H1 (cell line): ENCODE measurements at places on chromosomes 1 and 21. TPM values are rescaled to one million over a fixed set of nuclear protein-coding genes. Genes with fewer than 3 reads are reported as not detected.

The RGS8 gene
- total RNA-seq: 0.13 and 0.29 TPM in 2 replicates

The CELA3A gene
- total RNA-seq: not detected in 2 replicates

The TNNT2 gene
- 21.0 and 22.6 TPM in 2 replicates for total RNA-seq

DNA sequence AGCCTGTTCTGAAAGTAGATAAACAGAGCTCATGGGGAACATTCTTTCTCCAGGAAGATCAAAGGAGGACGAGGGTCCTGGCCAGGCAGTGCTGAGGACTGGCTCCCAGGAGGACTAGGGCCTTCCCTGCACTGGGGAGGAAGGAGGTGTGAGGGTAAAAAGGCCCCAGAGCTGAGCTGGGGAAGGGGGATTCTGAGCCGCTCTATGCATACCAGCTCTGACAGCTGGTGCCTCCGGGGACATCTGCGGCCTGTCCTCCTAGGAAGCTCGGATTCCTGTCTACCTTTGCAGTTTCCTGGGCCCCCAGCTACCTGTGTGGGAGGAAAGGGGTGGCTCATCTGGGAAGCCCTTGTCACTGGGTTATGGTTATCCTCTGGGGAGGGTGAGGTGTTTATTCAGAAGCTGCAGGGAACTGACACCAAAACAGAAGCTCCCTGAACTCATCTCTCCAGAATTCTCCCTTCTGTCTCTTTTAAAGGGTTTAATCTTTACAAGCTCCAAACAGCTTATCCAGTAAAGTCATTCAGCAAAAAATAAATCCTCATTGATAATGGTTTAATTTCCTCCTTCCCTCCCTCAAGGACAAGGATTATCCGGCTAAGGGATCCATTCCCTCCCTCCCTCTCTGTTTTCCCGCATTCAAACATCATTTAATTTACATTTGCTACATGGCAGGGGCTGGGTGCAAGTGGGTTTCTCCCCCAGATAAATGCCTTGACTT is 31.0 kb downstream of the NENF start:
- no peak for DNase-seq

DNA sequence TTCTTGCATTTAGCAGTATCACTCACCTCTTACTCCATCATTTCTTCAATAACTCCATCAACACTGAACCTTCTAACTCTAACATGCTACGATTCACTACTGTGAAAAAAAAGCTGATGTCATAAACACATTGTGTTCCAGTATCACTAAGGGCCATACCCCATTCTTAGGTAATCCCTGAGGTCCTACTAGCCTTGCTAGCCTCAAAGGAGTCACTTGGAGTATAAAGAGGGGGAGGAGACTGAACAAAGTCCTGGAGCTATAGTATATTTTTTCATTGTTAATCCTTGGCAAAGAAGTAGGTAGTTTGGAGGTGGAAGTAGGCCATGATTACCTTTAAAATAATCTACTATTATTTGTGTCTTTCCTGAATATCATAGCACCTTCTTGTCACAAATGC is at the start of gene SLC44A5:
Gene SLC44A5 (minus strand): TSS at position 101 of the 400 bp plus-strand sequence. CDS start 69,667 bp downstream, outside the sequence.
- DNase-seq: no peak

DNA sequence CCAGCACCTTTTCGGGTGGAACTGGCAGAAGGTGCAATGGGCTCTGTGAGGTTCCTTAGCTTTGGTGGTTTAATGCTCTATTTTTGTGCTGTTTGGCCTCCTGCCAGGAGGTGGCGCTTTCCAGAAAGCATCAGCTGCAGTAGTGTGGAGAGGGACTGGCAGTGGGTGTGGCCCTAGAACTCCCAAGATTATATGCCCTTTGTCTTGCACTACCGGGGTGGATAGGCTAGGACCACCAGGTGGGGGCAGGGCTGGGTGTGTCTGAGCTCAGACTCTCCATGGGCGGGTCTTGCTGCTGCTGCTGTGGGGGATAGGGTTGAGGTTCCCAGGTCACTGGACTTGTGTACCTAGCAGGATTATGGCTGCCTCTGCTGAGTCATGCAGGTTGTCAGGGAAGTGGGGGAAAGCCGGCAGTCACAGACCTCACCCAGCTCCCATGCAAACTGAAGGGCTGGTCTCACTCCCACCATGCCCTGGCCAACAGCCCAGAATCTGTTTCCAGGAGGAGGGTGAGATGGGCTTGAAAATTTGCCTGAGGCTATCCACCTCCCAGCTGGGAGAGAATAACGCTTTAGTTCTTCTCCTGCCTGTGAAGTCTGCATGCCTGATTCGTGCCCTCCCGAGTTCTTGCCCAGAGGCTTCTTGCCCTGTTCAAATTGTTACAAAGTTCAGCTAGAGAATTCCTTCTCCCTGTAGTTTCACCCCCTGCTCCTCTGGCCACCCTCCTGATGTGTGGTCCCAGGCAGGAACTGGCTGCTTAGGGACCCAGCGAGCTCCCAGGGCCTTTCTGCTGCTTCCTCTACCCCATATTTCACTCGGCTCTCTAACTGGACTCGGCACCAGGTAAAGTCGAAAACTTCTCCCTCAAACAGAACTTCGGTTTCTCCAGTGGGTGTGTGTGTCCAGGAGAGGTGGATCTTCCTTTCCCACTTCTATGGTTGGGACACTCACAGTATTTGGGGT is 76.5 kb upstream of the BTG3 start:
- peak; percentile 57 for DNase-seq

- DNase-seq: no peak
Observed at GRCh38 chr1:161915051-161915503, 108.6 kb downstream of the OLFML2B start.

DNA sequence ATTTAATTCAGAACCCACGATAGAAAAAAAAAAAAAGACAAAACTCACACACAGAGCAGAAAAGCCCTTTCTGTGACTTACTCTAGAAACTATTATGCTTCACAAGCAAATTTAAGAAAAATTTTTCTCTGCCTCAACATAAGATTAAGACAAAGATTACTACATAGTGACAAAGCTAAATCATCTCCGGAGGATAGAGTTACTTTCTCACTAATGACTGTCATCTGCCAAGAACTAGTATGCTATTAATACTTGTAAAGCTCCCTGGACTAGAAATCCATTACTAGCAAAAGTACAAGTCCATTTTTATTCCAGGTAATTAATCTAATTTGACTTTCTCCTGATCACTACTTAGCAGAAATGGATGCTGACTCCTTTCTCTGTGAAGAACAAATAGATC is 25.9 kb downstream of the GREM2 start:
- DNase-seq: no peak

DNA sequence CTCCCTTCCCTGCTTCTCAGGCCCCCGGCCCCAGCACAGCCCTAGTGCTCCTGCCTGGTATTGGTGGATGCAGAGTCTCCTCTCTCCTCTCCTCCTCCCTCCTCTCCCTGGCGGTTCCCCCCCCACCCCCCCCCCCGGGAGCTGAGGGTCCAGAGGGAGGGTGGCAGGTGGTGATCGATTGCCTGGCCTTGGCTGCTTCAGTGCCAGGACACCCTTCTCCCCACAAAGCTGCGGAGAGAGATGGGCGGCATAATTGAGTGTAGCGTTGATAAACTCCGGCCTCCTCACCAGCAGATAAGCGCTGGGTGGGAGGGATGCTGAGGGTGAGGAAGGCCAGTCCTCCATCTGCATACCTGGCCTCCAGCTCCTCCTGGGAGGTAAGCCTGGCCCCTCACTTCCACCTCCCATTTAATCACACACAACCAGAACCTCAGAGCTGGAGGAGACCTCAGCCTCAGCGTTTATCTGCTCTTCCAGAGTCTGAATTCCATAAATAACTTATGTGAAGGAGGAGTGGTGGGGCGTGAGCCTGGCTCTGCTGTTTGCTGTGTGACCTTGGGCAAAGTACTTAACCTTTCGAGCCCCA is 60.8 kb downstream of the LRRN2 start:
- DNase-seq: no peak
